ENCODE measurements at places on chromosomes 16 and 17. TPM values are rescaled to one million over a fixed set of nuclear protein-coding genes. Genes with fewer than 3 reads are reported as not detected.

The PRR29 gene
- total RNA-seq, result 0.85 TPM

- DNase-seq, result no peak
Observed at GRCh38 chr17:47687748-47688147, 6.2 kb upstream of the TBKBP1 start.

The IL34 gene
- 7.3 TPM for total RNA-seq

- DNase-seq, result no peak
Observed at GRCh38 chr17:72602517-72603419, 481.9 kb downstream of the SOX9 start.

GRCh38 chr16:2478279-2478678 is 3.4 kb downstream of the TBC1D24 start:
- DNase-seq, result no peak
